ENCODE measurements at places on chromosomes 4 and X.
A peak's percentile ranks its signal among the peaks of the same experiment; 100 is the strongest.

GRCh38 chr4:174983128-174983750, 65.1 kb downstream of the ADAM29 start:
- DNase-seq = no peak

DNA sequence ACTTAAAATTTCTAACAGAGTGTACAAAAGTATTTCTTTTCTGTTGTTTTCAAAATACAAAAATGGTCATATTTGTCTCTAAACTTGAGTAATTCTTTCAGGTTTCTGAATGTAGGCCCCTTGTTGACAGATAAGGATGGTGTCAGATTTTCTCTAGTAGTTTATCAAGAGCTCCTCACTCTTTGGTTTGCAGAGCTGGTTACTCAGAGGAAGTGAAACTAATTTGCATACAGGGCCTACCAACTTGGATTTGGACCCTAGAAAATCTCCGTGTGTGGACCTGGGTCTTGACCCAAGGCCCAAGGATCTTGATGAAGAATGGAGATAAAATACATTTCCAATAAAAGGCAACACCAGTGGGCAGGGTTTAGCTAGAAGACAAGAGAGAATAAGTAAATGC, 433 bp upstream of the ADH6 start:
- no peak for DNase-seq

- no peak for DNase-seq
These were observed 2086.8 kb downstream of the ARAP2 start for GRCh38 chr4:34157547-34157946.

GRCh38 chr4:145720656-145721055, 40.7 kb downstream of the C4orf51 start:
- DNase-seq = no peak

GRCh38 chr4:109441862-109442458, 8.3 kb downstream of the SEC24B start:
- DNase-seq = no peak

GRCh38 chrX:37060999-37061398, 52.8 kb downstream of the FAM47C start:
- peak; percentile 4 for DNase-seq

DNA sequence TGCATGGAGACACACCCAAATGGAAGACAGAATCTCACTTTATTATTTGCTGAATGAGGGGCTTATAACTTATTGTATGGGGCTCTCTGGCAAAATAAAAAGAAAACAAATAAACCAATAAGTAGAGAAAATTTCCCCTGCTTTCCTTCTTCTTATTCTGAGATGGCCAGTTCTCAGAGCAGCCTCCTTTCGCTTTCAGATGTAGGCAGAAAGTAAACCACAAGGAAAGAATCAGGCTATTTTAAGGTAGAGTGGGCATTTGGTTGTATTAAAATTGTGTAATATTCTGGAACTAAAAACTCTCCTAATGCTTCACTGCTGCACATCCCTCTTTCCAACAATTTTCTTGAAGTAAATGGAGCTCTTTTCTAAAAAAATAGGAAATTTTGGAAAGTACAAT, 241.8 kb downstream of the GALNTL6 start:
- no peak for DNase-seq

DNA sequence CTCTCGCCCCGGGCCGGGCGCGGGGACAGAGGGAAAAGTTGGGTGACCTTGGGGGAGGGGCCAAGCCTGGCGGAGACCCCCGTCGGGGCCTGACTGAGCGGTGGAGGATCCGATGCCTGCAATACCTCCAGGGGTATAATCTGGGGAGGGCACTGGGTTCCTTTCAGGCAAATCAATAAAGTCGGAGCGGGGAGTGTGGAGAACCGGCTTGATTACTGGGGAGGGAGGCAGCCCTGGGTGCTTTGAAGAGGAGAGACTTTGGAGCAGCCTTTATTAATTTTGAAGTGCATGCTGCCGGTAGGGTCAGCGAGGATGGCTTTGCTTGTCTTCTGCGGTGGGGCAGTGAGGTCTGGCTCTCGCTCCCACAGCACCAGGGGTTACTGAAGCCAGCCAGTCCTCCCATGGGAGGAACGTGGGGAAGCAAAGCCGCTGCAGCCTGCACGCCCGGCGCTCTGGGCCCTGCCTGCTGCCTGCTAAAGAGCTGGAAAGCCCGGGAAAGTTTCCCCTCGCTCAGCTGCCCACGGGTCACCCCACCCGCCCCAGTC, 403 bp upstream of the LGI2 start:
- DNase-seq = no peak

DNA sequence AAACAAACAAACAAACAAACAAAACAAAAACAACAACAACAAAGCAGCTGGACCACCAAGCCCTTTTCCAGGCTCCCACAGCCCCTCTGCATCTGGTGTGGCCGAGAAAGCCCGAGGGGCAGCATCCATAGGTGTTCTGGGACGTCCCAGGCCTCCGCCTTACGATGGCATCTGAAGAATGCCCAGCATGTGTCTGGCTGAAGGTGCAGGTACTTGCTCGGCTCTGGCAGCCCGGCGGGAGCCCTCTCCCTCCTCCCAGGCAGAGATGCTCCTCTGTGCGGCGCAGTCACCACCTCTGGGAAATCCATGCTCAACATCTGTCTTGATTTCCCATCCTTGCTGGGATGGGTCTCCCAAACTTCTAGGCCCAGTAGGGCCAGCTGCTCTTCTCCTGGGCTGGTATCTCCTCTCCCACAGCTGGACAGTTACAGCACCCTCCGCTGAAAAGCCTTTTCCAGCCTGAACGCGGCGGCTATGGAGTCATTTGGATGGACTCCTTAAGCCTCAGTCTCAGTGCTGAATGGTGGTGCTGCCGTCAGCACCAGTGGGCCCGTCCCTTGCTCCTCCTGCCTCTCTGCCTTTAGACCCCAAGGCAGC, 4.3 kb downstream of the PSAPL1 start:
- DNase-seq = no peak

DNA sequence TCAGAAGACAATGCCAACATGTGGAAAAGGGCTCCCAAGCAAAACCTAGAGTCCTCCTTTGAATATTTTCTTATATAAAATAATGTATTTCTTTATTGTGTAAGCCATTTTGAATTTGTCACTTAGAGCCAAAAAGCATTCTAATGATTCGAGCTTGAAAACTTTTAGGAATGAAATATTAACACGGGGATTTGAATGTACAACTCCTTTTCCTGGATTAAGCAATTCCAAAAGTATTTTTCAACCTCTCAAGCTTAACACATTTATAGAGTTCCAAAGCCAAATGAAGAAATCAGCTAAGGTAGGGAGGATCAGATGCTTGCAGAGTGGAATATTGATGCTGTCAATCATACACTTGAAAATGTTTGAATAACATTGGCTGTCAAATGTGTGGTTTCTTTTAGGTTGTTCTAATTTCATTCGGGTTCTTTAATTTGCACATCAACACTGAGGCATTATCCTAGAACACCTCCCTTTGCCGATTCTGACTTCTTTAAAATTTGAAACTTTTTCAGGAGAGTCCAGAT, 67.2 kb upstream of the ETNPPL start:
- no peak for DNase-seq

- no peak for DNase-seq
These were observed 178.7 kb downstream of the SLIT2 start for GRCh38 chr4:20430259-20430941.

DNA sequence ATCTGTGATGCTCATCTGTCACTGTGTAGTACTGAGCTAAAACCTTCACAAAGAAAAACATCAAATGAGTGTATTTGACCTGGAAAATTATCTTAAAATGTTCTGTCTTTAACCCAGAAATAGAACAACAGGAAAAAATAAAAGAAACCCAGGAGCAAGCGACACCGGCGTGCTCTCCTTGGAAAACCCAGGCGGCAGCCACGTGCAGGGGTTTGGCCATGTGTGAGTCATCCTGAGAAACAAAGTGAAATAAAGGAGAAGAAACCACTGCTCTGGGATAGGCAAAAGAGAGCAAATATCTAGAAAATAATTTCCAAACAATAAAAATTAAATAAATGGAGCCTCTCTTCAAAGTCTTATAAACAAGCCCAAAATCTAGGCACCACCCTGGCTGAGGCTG, 20.0 kb upstream of the TMEM128 start:
- DNase-seq = no peak

- DNase-seq = no peak
These were observed 20.1 kb downstream of the GPR143 start for GRCh38 chrX:9745417-9746115.

GRCh38 chr4:189845145-189845846, 95.4 kb upstream of the FRG1 start:
- DNase-seq = no peak

DNA sequence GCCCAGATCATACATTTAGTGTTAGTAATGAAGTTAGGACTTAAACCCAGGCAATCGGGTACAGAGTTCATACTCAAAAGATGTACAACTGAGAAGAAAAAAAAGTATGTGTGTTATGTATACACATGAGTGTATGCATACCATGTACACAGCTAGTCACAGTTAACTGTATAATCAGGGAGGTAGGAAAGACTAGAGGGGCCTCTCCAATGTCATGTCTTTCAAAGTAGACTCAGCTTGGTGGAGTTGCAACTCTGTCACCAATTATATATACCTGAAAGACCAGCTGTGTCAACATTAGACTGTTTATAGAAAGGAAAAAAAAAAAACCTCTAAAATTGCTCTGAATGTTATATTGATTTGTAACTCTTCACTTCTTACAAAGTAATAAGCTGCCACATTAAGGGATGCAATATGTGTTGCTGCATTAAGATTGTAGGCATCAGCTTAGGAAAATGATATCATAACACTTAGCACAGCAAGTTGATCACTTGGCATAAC, 167.5 kb downstream of the DCTD start:
- no peak for DNase-seq

DNA sequence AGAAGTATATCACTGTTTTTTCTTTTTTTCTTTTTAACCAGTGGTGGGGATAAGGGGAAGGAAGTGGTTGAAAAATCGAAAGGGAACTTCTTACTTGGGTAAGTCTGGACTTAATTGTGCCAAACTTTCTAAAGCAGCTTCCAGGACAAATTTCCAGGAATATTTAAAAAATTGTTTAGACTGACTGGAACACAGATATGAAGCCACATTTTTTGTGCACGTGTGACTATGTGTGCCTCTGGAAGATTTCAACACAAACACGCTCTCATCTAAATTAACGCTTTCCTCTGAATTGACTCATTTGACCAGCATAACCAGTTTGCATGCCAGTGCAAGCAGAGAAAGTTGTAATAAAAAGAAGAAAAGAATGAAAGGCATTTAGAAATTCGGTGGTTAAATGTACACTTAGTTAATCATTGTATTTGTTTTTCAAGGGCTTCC, 18.8 kb upstream of the YTHDC1 start:
- no peak for DNase-seq

DNA sequence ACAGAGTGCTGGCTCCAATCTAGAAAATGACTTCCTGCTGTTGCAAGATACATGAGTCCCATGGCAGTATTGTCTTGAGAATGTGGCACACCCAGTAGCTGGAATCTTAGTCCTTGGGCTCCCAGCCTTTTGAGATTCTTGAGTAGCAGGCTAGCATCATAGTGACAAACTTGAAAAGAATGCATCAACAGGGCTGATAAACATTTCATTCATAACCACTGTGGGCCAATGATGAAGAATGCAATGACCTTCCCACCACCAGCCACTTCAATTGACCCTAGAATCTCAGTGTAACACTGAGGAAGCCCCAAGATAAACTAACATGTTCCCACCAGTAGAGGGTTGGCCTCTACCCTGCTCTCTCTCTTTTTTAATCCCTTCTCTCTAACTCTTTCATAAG, 329.3 kb downstream of the GBA3 start:
- DNase-seq = no peak

DNA sequence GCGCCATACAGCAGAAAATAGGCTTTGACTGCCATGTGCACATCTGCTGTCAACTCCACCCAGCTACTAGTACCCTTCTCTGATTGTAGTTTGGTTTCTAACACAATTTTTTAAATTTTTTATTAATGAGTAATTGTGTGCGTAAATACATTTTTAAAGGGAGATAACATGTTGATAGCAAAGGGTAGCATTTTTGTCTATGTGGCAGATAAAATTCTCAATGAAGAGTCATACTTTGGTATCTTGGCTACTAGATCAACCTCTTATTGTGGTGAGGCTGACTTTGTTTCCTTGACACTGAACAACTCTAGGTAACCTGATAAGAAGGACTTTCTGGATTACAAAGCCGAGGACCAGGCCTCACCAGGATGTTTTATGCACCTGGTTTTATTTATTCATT, 9.5 kb downstream of the ADH4 start:
- DNase-seq = no peak

DNA sequence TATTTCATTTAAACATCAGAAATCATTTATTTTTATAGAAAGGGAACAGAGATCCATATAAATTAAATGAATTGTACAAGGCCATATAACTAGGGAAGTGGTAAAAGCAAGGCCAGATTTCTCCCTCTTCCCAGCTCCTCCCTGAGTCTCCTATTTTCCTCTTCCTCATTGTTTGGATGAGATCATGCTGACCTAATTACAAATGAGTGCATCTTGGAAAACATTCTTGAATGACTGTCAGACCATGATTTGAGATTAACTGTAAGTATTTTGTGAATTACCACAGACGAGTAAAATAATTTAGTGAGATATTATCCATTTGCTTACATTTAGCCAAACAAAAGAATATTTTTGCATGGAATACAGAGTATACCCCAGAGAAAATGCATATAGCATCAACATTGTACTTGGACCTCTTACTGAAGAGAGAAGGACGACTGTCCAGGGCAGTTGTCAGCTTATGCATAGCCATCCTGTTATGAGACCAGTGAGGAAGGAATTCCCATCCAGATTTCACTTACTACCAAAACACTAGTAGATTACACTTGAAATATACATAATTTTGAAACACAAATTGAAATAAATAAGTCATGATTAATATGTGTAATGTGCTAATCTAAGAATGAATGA, 47.3 kb downstream of the SLAIN2 start:
- DNase-seq = no peak

GRCh38 chr4:14888790-14889572, 113.3 kb upstream of the CPEB2 start:
- no peak for DNase-seq

DNA sequence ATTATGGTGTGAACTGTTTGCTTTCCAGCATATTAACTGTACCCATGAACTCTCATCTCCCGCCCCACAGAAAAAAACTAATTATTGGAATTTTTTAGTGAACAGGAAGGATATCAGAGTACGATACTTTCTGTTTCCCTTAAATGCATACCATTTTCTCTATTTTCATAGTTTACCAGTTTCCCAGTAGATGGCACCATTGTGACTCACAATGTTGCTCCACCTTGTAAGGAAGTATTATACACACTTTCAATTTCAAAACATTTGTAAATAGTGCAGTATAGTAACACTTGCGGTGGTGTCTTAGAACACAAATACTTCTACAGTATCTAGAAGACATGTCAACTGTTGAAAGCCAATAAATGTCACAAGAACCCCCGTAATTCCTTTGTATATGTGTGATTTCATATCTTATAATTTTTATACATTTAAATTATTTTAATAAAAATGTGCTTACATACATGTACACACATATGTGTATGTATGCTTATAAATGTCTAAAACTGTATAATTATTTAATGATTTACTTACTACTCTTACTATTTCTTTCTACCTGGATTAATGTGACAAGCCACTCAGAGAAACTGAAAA, 167.3 kb downstream of the SLIT2 start:
- no peak for DNase-seq

- no peak for DNase-seq
These were observed 58.0 kb upstream of the UNC5C start for GRCh38 chr4:95606739-95607138.

Data from NCI-H2171 (cell line).